ENCODE measurements at places on chromosomes 5 and 9.

GRCh38 chr5:164672931-164673694 is 1167.7 kb downstream of the MAT2B start:
- DNase-seq = no peak

DNA sequence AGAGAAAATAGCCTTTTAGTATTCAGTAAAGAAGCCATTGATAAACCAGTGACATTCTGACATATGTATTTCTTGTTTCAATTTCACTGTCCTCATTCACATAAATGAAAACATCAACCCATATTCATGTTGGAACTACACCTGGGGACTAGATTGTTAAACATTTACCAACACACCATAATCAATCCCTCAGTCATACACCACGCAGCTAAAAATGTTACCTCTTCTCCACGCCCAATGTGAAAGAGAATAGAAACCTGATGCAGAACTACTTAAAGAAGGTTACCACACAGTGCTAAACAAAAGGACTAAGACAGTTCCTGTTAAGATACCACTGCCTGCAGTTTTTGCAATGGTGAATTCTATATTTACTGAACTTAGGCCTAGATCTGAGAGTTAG is 518.9 kb downstream of the PRELID2 start:
- no peak for DNase-seq

- no peak for DNase-seq
These were observed 67.8 kb downstream of the DROSHA start for GRCh38 chr5:31464081-31464480.

DNA sequence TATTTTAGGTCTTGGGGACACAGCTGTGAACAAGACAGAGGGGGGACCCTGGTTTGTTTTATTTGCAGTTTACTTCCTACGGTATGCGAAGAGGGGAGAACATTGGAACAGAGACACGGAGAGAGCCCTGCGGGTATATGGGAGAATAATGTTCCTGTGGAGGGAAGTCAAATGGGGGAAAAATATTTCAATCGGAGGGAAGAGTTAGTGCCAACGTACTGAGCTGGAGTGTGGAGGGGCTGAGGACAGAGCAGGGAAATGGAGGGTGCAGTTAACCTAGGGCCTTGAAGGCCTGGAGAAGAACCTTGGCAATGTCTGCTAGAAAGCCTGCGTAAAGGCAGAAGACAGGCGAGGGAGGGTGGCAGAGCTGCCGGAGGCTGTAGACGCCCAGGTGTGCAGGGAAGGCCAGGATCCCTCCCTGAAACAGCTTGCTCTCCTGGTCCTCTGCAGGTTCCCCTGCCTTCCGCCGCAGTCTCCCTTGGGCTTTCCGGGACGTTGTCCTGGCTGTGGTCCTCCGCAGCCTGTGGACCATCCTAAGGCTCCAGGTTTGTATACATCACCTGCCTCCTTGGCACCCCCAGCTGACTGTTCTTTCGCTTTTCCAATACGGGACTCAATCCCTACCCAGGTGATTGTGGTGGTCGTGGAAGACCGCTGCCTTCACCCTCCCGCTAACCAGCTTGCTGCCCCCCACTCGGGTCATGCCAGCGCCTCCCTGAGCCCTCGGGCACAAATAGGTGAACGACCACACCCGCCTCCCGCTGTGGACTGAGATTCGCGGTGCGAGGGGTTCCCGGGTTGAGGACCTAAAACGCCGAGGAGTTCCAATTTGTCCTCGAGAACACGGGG is 1.9 kb upstream of the RACK1 start:
- DNase-seq = no peak

DNA sequence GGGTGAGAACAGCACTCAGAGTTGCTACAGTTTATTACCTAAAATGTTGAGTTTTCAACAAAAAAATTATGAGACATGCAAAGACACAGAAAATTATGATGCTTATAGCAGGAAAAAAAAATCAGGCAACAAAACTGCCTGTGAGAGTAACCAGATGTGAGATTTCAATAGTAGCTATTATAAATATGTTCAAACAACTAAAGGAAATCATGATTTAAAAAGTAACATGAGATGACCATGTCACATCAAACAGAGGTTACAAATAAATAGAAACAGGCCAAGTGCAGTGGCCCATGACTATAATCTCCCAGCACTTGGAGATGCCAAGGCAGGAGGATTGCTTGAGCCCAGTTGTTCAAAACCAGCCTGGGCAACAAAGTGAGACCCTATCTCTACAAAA is 12.1 kb upstream of the RIMOC1 start:
- no peak for DNase-seq

DNA sequence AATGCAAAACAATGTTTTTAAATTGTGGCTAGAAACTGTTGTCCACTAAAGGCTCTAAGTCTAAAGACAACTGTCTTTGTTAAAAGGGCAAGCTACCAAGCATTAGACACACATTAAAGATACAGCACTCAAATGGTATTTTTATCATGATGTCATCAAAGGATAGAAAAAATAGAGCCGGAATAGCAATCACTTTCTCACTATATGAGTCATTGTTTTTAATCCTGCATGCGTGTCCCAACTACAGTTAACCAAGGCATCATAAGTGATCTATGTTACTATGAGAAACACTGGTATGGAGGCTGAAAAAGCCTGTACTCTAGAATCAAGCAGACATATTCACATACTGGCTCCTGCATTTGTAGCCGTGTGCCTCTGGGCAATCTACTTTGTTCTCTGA is 1.9 kb upstream of the PJA2 start:
- DNase-seq = peak; percentile 94

- no peak for DNase-seq
These were observed at the start of gene SMIM33 for GRCh38 chr5:139470821-139471300. TSS of gene SMIM33 (plus strand) at chr5:139471004. CDS start at chr5:139471122, 118 bp downstream.

DNA sequence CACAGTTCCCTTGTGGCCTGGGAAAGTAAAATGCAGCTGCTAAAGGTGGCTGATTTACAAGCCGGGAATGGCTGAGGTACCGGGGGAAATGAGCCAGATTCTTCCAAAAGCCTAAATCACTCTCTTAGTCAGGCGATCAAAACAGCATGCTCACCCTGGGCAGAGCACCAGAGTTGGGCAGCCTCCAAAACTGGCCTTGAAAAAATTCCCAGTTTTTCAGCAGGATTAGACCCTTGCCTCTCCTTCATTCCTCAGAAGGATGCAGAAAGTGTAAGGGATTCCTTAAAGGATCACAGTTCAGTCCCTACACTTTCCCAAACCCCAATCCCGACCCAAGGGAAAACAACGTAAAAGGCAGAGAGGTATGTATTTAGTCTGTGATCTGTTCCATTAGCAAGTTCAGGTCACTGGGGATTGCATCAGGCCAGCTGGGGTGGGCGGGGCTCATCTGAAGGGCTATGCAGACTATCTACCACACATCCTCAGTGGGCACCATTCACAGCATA is 16.9 kb downstream of the TMEM174 start:
- peak; percentile 92 for DNase-seq

DNA sequence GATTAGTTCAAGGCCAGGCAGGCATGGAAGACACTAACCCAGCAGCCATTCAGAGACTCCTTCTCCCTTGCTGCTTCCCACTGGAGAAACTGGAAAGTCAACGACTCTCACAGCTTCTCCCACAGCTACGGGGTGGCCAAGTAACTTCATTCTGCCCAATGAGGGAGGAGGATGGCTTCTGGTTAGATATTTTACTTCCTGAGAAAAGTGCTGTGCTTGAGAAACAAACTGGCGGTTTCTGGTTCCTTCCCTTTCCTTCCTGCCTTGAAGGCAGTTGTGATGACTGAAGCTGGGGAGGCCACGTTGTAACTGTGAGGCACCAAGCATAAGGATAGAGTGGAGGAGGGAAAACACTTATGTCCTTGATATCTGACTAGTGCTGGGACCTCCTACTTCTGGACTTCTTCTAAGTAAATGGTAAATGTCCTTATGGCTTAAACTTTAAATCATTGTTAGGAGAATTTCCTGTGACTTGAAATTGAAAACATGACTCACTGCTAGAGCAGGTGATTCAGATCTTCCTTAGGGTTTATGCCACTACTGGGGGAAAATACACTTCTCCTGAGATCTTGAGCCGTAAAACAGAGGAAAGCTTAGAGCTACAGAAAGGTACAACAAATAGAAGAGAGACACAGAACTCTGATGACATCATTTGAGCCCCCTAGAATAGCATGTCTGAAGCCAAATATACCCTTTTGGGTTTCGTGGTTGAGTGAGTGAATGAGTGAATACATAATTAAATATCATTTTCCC is 3.1 kb upstream of the GNPDA1 start:
- DNase-seq = peak; percentile 53

- peak; percentile 25 for DNase-seq
These were observed 24.4 kb downstream of the C5orf22 start for GRCh38 chr5:31556461-31556860.

DNA sequence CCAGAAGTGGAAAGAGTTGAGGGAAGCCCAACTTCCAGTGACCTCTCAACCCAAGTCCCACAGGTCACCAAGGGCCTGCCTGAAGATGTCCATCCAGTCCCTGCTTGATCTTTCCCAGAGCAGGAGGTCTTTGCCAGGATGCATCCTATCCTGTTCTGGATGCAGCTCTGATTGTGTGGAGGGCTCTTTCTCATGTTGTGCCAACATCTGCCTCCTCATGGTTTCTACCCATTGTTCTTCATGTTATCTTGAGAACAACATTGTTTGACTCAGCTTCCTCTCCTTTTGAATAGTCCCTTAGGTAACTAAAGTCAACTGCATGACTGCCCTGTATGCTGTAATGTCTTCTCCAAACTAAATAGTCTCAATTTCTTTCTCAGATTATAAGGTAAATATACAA is 169.3 kb downstream of the CCDC192 start:
- no peak for DNase-seq

- no peak for DNase-seq
These were observed 98.2 kb downstream of the MARCHF3 start for GRCh38 chr5:126931963-126932660.

GRCh38 chr5:56900395-56900794 is 9.0 kb upstream of the SETD9 start:
- DNase-seq = peak; percentile 49

GRCh38 chr5:138336952-138337684 is 948 bp upstream of the FAM53C start:
- peak; percentile 85 for DNase-seq

DNA sequence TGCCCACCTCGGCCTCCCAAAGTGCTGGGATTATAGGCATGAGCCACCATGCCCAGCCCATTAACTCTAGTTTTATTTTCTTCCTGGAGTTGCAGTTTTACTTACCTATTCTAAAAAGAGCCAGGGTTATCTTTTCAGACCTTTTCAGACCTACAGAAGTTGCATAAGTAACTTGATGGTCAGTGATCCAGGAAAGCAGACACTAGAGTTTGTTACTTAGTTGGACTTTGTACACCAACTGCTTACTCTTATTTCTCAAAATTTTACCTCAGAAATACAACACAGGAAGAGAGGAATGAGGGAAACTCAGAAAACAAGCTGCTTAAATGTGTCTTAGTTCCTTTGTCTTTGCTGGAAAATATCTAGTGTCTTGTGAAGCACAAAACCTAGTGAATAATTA is 25.4 kb downstream of the RAD23B start:
- no peak for DNase-seq

DNA sequence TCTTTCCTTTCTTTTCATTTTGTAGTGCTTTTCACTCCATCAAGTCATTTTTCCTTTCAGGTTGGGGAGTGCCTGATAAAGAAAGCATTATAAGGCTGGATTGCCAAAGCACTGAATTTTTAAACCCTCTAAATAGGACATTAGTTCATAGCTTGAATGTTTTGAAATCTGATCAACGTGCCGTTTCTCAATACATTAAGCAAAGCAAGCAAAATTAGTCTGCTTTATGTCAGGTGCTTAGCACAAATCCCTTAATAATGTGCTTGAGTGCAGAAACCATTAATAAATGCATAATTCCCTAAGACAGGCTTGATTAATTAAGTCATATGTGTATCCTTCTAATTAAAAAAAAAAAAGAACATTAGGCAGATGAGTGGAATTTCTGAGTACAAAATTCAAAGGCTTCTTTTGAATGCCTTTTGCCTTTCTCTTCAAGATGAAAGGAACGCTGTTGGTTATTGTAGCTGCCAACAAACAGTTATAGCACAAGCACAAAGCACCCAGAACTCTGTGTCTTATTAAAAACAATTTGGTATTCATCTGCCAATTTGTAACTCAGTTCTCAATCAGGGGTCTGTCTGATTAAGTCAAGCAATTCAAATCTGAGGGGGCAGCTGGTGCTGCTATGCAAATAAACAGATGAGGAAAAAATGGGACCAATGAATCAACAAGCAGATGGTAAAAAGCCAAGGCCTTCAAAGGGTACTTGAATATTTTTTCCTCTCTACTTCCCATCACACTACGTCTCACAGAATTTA is 233.7 kb downstream of the TLE1 start:
- no peak for DNase-seq

- no peak for DNase-seq
These were observed 7.2 kb upstream of the SNX30 start for GRCh38 chr9:112743216-112743836.

GRCh38 chr5:157164521-157164920 is 1.5 kb downstream of the GARIN3 start:
- no peak for DNase-seq

DNA sequence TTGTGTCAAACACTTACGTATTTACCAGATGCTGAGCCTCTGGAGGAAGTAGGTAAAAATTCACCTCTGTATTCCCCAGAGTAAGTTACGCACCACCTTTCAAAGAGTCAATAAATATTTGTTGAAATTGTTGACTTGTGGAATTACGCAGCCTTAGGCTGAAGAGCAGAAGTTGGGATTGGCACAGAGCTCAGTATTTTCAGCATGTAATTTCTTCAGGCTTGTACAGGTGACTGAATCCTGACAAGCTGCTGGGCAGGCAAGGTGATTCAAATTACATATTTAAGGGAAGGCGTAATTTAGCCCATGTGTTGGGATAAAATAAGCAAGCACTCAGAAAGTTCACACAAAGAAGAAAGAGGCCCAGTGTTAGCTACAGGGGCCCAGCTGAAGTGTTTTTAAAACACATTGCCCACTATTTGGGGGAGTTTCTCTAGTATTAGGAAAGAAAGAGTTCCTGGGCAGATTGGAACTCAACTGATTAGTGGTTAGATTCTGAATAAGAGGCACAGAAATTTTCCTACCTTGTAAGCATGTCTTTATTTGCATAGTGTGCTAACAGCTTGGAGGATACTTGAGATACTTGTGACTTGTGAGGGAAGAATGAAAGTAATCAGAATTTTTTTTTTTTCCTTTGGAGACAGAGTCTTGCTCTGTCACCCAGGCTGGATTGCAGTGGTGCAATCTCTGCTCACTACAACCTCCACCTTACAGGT is 165.3 kb upstream of the FBXL7 start:
- no peak for DNase-seq

DNA sequence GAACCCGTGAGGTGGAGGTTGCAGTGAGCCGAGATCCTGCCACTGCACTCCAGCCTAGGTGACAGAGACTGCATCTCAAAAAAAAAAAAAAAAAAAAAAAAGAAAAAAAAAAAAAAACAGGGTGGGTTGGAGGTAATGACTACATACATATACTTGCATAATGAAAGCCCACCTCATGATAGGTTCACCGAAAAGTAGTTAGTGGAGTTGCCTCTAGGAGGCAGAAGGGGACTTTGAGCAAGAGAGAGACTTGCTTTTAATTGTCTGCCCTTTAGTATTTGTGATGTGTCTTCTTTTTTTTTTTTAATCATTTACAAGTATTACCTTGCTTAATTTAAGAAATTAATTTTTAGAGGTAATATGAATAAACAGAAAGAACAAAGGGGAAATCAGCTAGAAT is 99.8 kb downstream of the PPARGC1B start:
- DNase-seq = no peak
